Karpas-422 (cell line): ENCODE measurements at places on chromosomes 3 and 15.

GRCh38 chr3:39325236-39325635 lies 4.3 kb upstream of the CCR8 start:
- DNase-seq = no peak

DNA sequence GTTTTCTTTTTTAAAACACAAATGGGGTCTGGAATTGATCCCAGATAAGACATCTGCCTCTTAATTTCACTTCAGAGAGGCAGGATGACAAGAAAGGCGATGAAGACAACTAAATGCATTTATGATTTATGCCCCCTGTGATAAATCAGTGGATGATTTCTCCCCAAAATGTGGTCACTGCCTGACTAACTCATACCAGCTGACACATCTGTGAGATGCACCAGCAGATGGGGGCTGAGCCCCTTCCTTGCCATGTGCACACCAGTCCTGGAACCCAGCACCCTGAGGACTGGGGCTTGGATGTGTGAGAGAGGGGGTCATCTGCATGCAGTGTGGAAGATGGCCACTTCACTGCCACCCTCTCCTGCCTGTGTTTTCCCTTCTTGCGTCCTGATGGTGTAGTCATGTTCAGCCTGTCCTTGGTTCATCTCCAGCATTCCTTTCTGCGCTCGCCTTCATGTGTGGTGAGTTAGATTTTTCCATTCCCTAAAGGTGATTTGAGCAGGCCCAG lies 264.3 kb downstream of the LRTM1 start:
- no peak for DNase-seq

- no peak for DNase-seq
These were observed 3.6 kb upstream of the MRAS start for GRCh38 chr3:138344754-138345153.

DNA sequence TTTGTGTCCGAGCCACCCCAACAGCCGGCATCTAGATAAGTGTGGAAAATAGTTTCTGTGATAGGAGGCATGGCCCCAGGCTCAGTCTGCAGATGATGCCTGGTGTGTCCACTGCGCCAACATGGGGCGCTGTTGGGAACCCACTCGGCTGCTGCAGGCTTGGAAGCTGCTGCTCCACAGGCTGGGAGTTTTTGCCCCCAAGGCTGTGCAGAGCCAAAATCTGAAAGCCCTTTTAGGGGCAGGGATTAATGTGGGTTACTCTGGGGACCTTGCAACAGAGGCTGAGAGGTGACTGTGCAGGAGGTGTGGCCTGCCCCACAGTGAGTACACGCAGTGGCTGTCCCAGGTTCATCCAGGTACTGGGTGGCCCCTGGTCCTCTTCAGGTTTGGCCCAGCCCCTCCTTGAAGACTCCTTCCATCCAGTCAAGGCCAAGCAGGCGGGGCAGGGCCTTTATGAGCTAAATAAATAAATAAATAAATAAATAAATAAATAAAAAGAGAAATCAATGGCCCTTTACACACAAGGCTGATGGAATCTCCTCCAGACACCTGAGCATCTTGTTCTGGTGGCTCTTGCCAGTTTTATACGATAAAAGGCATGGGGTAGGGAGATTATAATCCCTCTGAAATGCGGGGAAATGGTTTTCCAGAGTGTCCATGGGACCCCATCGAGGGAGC lies 73.8 kb downstream of the AAGAB start:
- DNase-seq = no peak

DNA sequence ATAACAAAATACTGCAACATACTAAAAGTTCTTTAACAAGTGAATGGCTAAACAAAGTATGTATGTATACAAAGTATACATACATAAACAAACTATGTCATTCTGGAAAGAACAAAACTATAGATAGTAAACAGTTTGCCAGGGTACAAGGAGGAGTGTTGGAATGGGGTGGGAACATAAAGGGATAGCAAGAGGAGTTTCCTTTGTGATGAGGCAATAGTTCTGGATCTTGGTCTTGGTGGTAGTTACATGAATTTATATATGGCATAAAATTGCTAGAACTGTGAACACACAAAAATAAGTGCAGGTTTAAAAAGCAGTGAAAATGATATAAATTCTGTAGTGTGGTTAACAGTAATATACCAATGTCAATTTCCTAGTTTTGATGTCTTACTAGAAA lies 22.0 kb downstream of the ZNF148 start:
- no peak for DNase-seq

DNA sequence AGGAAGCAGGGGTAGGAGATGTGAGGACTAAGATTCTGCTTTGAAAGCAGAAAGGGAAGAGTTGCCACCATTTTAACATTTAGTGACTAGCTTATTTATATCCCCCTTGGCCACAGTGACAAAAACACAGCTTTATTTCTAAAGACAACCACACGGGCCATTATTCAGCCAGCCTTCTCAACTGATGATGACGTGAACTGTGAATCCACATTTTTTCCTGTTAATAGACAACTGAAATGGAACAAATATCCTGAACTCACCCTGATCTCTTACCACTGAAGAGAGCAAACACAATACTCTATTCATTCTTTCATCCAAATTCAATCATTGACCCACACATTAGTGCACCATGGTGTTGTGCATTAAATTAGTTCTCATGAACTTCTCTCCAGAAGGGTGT lies 145.1 kb downstream of the TNIK start:
- DNase-seq = no peak

- DNase-seq = no peak
These were observed 16.6 kb downstream of the DLG1 start for GRCh38 chr3:197281849-197282248.

DNA sequence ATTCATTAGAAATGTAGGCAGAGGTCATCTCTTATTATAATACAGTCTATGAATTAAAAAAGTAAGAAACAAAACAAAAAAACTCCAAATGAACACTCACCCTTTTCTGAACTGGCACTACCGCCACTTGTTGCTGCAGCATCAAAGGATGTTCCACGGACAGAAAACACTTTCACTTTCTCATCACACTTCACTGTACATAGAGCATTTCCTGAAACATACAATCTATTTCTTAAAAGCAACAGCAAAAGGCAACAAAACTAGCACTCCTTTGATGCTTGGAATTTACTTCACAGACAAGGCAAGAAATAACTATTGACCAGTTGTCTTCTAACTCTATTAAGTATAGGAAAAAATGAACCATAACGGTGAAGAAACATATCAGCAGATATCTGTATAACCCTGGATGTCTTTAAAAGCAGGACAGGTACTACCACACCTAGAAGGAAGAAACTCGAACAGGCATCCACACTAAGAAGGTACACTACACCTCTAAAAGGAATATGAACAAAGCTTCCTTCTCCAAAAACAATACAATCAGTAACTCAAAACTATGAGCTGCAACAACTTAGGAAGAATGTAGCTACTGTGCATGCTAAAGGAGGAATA lies 24.9 kb downstream of the ETFA start:
- no peak for DNase-seq
